ENCODE measurements at places on chromosomes 7 and 10.

DNA sequence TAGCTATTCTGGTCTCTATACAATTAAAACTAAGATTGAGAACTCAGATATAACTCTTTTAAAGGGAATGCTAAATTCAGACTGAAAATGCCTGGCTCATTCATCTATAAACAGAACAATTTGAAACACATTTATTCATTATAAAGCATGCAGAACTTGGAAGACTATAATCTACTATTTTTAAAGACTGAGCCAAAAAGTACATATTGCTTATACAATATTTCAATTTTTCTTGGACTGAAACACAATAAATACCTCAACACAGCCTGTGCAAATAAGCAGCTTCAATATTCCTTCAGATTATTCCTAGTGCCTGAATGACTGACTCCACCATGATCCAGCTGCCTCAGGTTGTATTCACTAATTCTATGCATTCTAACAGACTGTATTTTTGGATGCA lies 15.5 kb upstream of the PHYH start:
- DNase-seq, result no peak

DNA sequence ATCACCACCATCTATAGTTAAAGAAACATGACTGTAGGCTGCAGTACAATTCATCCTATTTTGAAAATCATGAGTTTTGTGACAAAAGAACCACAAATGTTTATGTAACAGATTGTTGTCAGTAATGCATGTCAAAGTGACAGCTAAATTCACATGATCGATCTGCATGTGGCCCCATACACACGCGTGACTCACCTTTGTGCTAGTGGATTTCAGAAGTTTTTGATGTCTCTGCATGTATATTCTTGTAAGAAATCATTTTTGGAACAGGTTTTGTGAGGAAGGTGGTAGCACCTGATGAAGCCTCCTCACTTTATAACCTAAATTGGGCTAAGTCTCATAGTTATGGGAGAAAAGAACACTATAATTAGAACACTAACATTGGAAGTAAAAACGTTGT lies 17.1 kb downstream of the RNF32 start:
- no peak for DNase-seq

DNA sequence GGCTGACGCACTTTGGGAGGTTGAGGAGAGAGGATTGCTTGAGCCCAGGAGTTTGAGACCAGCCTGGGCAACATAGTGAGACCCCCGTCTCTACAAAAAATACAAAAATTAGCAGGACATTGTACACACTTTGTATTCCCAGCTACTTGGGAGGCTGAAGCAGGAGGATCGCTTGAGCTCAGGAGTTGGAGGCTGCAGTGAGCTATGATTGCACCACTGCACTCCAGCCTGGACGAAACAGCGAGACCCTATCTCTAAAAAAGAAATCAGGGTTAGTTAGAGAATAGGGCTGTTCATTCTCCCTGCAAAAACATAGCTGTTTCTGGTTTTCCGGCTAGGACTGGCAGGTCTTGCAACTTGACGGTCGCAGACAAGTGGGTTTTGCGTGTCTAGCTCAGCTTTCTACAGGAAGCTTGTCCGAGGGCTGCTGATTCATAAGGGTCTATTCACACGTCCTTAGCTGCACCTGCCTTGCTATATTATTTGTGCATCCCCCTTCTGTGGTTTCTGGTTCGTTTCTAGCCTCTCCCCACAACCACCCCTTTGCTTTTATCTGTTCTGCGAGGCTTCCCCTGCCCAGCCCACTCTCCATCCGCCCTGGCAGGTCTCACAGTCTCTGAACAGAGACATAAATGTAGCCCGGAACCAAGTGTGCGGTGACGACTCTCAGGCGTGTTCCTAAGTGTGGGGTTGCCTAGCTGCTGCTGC lies 10.7 kb downstream of the AMZ1 start:
- no peak for DNase-seq

DNA sequence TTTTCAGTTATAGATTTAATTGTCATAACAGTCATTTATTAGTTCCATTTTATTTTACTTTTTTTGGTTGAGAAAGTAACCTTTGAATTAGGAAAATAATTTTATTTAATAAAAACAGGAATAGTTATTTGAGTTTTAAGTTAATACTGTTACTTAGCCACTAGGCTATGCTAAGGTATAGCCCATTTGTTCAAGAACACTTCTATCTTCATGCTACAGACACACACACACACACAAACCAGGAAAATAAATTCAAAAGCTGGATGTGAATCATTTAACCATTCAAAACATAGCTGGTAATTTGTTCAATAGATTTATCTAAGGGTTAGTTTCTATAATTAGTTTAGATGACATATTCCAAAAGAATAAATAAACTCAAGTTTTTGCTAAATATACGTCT lies 148.4 kb downstream of the RNF133 start:
- DNase-seq, result no peak

GRCh38 chr7:135522509-135522908 lies 12.6 kb upstream of the CNOT4 start:
- no peak for DNase-seq

- DNase-seq, result no peak
Measured at GRCh38 chr10:34941471-34942357, 126.6 kb upstream of the PARD3 start.

GRCh38 chr7:73766556-73767229 lies 3.4 kb downstream of the CLDN3 start:
- no peak for DNase-seq

GRCh38 chr10:21171197-21171935 lies 274.3 kb upstream of the NEBL start:
- DNase-seq, result no peak

DNA sequence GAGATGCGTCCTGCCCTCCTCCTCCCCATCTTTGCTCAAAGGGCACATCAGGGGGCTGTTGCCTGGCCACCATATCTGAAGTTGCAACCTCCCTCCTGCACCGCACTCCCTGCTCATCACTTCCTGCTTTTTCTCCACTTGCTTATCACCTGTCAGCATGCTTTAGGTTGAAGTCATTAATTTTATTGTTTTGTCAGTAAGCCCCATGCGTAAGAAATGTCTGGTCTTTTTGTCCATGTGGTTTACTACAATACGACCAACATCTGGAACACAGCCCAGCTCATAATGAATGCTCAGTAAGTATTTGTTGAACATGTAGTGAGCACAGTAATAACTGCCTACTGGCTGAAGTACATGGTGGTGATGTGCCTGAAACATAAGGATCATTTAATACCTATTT lies 71.6 kb upstream of the GJD4 start:
- DNase-seq, result no peak

DNA sequence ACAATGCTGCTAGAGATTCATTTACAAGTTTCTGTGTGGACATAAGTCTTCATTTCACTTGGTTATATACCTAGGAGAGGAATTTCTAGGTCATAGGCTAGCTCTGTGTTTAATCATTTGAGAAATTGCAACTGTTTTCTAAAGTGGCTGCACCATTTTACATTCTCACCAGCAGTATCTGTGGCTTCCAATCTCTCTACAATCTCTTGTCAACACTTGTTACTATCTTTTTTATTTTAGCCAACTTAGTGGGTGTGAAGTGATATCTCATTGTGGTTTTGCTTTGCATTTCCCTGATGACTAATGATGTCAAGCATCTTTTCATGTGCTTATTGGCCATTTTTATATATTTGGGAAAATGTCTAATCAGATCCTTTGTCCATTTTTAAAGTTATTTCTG lies 53.0 kb upstream of the DRGX start:
- no peak for DNase-seq

GRCh38 chr7:191105-191980 lies 1.0 kb upstream of the FAM20C start:
- DNase-seq, result no peak

DNA sequence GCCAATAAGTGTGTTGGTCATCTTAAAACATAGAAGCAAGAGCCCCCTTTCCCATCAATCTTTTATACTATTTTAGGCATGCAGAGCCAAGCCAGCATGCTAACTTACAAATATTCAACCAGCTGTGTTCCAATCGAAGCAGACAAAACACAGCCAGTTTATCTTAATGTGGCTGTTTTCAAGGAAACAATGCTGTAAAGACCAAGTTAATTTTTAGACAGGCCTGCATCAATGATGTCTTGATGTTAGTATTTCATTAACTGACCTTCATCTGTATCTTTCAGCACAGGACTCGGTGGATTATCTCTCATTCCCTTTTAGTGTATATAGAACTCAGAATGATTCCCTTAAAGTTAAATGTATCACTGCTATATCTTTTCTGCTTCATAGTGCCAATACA lies 262.0 kb upstream of the ZWINT start:
- no peak for DNase-seq

GRCh38 chr10:100183481-100183880 lies 2.3 kb downstream of the ERLIN1 start:
- DNase-seq, result no peak

GRCh38 chr7:68409851-68410250 lies 1188.4 kb upstream of the AUTS2 start:
- DNase-seq, result no peak

DNA sequence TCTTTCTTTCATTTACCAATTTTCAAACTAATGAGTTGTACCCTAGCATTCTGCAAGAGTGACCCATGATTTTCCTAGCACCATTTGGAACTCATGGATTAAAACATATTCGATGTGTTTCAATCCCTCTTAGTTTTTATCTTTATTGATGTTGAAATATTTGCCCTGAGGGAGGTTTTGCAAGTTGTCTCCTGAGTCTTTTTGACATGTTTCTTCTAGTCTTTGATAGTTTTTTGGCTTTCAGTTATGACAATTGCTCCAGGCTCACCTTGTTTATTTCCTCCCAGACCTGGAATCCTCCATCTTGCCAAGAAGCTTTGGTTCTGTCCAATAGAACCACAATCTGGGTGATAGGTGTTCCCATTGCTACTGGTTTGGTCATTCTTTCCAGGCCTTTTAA lies 327.8 kb downstream of the WDR11 start:
- no peak for DNase-seq

DNA sequence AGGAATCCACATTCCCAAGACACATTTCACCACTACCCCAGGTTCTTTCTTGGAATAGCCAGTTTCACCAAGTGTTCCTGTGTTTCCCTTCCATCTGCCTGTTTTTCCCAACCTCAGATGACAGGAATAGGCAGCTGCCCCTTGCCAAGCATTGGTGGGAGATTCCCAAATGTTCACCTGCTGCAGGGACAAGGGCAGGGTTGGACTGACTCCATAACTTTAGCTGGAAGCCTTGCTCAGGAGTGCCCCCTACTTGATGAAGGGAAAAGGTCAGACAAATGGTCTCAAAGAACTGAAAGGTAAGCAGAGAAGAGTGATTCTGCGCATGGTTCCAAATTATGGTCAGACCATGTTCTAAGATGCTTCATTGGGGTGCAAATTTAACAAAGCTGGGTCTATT lies 45.1 kb upstream of the LYZL1 start:
- no peak for DNase-seq

DNA sequence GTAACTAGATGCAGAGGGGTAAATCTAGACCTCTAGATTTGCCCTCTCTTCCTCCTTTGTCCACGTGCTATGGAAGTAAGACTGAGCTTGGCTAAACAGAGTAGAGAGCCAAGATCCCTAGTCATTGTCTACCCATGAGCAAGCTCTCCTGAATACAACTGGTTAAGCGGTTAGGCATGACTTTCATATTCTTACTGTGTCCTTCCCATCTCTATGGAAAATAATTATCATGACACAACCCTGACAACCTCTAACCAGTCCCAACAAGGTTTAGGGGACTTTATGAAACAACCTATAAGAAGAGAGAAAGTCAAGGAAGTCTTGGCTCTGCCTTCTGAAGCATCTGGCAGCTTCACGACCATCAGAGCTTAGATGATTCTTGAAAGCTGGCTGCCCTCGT lies 7.8 kb upstream of the LAMB4 start:
- no peak for DNase-seq

DNA sequence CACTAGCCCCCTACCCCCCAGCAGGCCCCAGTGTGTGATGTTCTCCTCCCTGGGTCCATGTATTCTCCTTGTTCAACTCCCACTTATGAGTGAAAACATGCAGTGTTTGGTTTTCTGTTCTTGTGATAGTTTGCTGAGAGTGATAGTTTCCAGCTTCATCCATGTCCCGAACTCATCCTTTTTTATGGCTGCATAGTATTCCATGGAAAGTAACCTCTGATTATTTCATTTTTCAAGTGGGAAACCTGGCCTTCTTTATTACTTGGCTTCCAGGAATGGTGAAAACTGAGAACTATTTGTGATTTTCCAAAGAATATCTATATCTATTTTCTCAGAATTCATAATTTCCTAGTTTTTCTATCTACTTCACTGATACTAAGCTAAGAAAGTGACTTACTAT lies 235.0 kb downstream of the MTERF1 start:
- no peak for DNase-seq

- no peak for DNase-seq
Measured at GRCh38 chr10:130971123-130971435, 340.4 kb downstream of the TCERG1L start.

GRCh38 chr10:68156373-68157185 lies 47.3 kb downstream of the MYPN start:
- DNase-seq, result no peak

- DNase-seq, result no peak
Measured at GRCh38 chr10:85148693-85149640, 820.6 kb downstream of the CCSER2 start.

- no peak for DNase-seq
Measured at GRCh38 chr7:91537260-91538152, 273.3 kb downstream of the FZD1 start.

DNA sequence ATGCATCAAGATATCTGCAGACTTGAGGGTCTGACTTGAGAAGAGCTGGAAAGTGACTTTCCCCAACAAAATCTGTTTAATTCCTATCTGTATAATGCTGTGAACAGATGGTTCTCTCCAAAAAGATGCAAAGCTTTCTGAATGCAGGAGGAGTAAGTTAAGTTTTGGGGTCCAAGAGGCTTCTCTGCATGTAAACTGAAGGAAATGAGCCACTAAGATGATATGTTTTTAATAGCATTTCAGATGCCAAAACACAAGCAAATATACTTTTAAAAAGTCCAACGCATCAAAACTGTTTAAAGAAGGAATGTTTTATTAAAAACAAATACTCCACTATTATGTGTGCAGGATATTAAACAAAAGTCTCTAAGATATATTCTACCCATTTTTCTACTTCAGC lies 137.0 kb downstream of the STRA8 start:
- DNase-seq, result no peak

- no peak for DNase-seq
Measured at GRCh38 chr10:70782086-70782745, 3.0 kb downstream of the TBATA start.

DNA sequence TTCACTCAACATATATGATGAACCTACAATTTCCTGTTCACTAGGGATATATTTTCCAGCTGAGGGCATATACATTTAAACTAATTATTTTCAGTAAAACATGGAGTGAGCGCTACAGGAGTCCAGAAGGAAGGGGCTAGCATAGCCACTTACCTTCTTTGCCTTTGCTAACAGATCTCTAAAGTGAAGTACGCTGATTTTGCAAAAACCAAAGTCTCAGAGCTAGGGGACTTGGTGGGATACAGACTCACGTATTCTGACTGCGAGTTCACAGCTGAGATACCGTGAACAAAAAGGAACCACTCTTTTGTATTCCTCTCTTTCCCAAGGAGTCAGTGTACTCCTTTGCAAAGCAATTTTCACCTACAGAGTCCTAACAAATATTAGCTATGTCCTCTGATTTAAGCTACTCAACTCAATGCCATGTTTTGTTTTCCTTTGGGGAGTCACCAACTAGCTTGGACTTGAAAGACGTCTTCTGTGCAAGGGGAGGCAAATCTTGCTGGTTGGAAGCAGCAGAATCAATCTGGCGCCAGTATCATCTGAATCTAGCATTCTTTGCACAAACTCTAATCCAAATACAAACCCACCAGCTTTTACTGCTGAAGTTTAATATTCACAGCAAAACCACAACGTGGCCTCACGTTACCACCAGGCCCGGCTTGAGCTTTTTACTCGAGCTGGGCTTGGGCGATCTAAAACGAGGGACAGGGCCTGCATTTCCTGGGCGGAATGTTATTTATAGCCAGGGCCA lies 657 bp downstream of the CDNF start:
- no peak for DNase-seq

All from NCI-H1930 (cell line).